BE2C (cell line): ENCODE measurements at places on chromosomes 16 and 17.
A peak's percentile ranks its signal among the peaks of the same experiment; 100 is the strongest.

DNA sequence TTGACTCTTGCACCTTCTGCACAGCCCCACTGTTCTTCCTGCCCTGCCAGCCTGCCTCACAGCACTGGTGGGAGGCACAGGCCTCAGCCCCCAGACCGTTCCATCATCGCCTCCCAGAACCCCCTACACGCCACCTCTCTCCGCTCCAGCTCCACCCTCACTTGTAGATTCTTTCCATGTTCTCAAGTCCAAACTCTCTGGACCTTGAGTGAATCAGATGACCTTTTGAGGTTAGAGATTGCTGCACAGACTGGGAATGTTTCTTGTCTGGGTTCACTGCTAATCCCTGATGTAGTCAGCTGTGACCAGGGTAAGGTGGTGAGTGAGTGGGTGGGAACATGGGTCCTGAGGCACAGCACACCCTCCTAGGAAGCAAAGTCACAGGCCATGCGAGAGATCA lies 272.4 kb downstream of the IRF8 start:
- no peak for DNase-seq

- DNase-seq = peak; percentile 90
These were observed 35.9 kb downstream of the CMTM4 start for GRCh38 chr16:66660422-66661209.

DNA sequence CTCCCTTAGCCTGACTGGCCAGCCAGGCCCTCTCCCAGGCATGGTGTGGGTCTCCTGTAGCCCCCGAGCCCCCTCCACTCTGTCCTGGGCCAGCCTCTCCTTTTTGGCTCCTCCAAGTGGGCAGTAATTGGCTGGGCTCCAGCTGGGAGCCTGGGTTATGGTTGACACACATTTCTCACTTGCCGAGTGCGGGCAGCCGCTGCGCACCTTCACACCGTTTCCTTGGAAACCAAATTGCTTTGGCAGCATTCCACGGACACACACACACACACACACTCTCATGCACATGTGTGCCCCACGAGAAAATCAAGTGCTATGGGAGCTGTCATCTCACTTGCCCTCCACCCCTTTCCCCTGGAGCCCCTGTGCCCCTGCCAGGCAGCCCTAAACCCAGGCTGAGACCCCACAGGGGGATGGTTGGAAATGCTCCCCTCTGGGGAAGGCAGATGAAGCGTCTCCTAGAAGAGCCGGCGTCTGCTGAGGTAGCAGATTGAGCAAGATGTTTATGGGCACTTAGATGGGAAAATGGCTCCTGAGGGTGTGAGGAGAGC lies 402.7 kb upstream of the TNRC6C start:
- peak; percentile 69 for DNase-seq

DNA sequence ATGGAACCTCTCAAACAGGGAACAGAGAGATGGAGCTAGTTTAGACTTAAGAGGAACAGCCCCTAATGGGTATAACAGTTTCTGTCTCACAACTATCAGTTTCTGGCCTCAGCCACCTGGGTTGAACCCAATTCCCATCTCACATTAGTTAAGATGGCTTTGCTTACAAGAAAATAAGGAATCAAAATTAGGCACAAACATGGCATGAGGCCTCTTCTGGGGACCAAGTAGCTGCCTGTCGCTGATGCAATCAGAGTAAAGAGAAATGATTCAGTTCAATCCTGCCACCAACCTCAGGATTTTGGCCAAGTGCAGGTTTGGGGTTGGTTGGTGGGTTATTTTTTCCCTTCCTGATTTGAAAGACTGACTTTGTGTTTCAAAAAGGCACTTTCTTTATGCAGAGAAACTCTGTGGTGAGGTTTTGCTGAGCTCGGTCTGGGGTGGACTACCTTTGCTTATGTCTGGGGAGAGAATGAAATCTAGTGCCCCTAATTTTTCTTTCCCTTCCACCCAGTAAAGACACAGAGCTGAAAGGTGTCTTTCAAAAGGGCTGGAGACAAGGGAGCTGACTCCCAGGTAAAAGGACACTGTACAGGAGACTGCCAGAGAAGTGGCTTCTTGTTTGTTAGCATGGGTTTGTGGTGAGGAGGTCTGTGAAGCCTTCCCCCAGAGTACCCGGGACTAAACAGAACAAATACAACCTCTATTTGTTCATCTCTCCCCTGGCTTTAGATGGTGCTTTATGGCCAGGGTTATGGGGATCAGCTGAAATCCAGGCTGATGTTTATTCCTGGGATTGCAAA lies 44.8 kb upstream of the NFAT5 start:
- no peak for DNase-seq

- no peak for DNase-seq
These were observed 22.3 kb upstream of the MILR1 start for GRCh38 chr17:64426596-64426995.

- DNase-seq = no peak
These were observed 22.2 kb upstream of the CYLD start for GRCh38 chr16:50719401-50720337.

- DNase-seq = no peak
These were observed 8.1 kb upstream of the MT1E start for GRCh38 chr16:56617212-56618085.

GRCh38 chr17:2977157-2977556 lies 86.2 kb downstream of the OR1D5 start:
- DNase-seq = no peak

DNA sequence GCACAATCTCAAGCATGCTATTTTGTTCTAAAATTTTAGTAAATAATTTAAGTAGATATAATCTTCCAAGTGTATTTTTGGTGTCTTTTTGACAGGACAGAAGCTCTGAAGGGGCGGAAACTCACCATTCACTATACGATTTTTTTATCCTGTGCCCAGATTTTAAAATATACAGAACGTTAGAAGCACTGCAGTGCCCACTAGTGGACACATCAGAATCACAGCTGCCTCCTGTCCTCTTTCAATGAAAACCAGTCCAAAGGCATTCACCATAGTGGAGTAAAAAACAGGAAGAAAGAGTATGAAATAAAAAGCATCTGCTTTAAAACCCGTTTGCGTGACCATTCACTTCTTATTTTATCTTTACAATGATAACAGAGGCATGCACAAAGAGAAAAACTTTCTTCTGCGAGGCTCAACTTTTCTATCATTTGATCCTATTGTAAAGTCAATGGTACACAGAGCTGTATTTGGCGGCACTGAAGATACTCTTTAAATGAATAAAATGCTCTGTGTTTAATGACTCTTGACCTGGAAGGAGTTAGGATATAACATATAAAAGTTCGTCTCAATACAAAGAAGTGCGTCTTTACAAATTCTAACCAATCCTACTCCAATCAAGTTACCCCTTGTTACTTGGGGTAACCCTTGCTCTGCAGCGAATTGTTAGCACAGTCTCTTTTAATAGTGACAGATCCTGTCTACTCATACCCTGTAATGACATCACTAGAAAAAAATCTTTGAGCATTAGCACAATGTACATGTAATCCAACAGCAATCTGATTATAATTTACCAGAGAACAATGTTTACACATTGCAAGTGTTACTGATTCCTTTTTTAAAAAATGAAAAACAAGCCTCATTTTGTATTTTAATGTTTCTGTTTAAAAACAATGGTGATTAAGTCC lies 339.8 kb upstream of the PSMD7 start:
- DNase-seq = peak; percentile 70

GRCh38 chr17:59508999-59509625 lies 56.3 kb upstream of the DHX40 start:
- no peak for DNase-seq

DNA sequence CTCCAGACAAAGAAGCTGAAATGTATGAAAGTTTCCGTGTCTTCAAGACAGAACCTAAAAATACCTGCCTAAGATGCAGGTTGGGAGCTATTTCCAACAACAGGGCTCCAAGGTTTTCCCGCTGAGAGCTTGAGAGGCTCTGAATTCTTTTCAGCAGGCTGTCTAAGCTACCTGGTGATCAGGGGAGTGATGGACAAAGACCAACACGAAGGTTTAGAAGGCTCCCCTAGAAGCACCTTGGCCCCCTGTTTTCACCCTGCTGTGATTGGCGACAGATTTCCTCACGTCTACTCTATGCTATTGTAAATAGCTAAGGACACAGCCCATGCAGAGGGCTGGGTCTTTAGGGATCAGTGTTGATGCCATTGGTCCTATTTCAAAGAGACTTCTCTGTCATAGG lies 275.2 kb upstream of the SALL1 start:
- DNase-seq = no peak

GRCh38 chr17:61770043-61770442 lies 93.3 kb downstream of the BRIP1 start:
- DNase-seq = no peak

- peak; percentile 60 for DNase-seq
These were observed 13.3 kb upstream of the CD300LD start for GRCh38 chr17:74605361-74605760.

DNA sequence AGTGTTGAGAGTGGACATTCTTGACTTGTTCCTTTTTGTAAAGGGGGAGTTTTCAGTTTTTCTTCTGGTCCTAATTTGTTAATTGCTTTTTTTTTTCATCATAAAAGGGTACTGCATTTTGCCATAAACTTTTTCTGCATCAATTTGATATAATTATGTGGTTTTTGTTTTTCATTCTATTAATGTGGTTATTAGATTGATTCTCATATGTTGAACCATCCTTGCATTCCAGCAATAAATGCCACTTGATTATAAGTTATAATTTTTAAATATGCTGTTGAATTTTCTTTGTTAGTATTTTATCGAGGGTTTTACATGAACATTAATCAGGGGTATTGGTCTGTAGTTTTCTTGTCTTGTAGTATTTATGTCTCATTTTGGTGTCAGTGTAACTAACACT lies 87.2 kb upstream of the SMIM36 start:
- no peak for DNase-seq

DNA sequence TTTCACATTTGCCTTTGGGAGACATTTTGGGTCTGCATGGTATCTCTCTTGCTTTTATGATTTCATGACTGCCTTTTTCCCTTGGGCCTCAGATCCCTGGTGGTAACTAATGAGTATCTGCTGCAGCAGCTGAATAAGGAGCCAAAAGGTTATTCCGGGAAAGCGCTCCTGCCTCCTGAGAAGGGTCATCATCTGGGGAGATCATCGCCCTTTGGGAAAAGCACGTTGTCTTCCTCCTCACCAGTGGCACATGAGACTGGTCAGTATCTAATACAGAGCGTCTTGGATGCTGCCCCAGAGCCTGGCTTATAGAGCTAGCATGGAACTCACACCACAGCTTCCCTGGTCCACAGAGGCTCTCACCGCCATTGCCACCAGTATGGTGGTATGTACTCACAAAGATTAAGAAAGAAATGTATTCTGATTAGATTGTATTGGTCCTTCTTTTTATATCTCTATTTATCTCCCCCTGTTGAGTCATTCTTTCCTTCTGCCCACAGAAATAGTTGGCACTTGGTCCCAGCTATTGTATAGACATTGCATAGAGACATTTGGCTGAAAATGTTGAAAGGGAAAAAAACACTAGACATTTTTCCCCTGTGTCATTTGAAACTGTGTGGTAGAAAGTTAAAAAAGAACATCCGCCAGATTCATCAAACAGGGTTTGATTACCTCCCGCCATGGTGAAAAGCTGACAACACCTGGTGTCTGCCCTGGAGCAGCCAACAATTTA lies 8.4 kb downstream of the TPPP3 start:
- no peak for DNase-seq

DNA sequence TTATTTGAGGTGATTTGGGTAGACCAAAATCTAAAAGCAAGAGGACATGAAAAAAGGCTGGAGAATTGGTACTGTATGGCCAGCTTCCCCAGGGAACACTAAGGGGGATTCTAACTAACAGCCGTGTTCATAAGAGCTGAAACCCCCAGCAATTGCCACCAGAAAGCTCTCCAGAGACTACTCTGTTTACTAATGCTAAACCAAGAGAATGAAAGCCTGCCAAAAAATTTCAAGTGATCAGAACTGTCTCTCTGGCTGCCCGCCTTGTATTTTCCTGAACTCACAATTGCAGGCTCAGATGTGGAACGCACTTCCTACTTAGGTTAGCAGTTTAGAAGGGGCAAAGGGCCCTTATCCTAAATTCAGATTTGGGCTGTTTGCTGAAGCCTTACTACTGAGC lies 24.1 kb downstream of the MYH10 start:
- DNase-seq = peak; percentile 7

DNA sequence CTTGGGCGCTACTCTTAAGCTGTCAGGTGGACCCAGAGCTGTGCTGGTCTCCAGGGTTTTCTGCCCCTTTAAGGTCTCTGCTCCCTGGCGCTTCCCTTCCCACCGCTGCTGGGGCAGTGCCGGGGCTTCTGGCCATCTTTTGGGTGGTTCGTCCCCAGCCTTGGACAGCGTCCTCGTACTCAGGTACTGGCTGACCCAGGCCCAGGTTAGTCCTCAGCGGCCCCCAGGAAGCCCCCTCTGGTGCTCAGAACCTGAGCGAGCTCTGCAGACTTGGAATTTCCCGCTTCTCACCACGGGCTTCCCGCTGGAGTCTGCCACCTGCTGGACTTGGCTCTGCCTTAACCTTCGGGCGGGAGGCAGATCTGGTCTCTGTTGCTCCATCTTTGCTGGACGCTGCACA lies 94.1 kb upstream of the ZNF750 start:
- DNase-seq = peak; percentile 6

DNA sequence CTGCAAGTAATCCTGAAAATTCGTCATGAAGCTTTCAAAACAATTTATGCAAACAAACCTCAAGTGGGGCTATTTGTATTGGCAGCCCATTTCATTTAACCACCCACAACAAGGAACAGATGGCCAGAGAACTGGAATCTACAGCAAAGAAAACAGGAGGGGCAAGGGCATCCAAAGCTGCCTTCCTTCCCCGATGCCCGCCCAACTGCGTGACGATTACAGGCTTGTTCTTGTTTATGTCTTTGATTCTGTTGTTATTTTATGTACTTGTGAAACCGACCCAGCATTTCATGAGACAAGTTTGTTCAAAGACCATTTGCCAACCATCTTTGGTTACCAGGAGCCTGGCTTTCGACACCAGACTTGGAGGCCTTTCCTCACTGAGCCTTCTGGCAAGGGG lies 59.1 kb upstream of the IRX6 start:
- DNase-seq = no peak

DNA sequence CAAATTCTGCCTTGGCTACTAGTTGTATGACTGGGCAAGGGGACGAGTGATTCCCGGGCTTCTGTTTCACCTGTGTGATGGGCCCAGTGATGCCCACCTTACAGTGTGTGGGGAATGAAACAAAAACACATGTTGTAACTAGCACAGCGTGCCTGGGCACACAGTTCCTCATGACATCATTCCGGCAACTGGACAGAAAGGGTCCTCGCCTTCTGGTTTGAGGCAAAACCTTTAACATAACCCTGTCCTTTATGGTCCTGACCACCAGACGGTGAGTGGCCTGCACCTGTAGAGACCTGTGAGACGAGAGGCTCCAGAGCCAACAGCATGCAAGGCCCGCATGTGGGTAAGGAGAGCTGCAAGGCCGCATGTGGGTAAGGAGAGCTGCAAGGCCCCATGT lies 7.7 kb upstream of the SLC38A8 start:
- no peak for DNase-seq

DNA sequence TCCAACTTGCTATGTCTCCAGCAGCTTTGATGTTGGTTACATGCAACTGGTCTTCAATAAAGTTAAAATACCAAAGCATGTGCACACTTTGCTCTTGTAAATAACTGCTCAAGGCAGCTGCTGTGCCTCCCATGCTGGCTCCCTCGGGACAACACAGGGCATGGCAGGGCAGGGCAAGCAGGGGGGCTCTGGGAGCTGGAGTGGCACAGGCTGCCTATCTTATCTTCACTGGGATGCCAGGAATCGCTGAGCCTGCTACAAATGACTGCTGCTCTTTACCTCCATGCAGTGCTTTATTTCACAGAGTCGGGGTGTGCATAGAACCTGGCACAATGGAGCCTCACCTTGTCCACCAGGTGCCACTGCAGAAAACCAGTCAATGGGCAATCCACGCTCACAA lies 21.8 kb downstream of the PEMT start:
- no peak for DNase-seq
